ENCODE measurements at places on chromosomes 3 and 15. TPM values are rescaled to one million over a fixed set of nuclear protein-coding genes. Genes with fewer than 3 reads are reported as not detected.
A peak's percentile ranks its signal among the peaks of the same experiment; 100 is the strongest.

SLC6A1 gene
- total RNA-seq: 1.3 TPM

GRCh38 chr3:192917404-192918274, at the start of gene MB21D2:
Gene MB21D2 (minus strand): TSS chr3:192917856. CDS start chr3:192917840, 16 bp downstream.
- peak; percentile 88 for DNase-seq

ARGFX gene
- total RNA-seq: not detected

- DNase-seq: no peak
Observed at GRCh38 chr15:52783191-52783829, 6.8 kb downstream of the ONECUT1 start.

NUDT16 gene
- 18.4 TPM for total RNA-seq

- DNase-seq: no peak
Observed at GRCh38 chr3:127589600-127590281, 792 bp downstream of the TPRA1 start.

HDC gene
- total RNA-seq: not detected

GRCh38 chr15:35783203-35783602, 237.2 kb upstream of the DPH6 start:
- DNase-seq: no peak

DNA sequence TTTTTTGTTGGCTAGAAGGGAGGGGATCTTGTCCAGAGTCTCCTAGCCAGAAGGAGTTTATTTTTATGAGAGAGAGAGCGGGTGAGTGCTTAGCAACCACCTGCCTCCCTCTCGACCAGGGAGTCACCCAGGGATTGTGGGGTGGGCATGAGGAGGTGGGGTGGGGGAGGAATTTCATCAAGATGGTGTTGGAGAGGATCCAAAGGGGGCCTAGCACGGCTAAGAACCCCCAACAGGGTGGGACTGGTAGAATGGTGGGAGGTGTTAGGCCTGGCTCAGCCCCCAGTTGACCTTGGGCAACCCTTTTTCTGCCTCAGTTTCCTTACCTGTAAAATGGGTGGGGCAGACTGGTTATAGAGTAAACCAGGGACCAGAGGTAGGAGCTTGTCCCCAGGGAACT, 1.8 kb downstream of the SLC6A6 start:
- no peak for DNase-seq

All from right atrium auricular region (tissue), 2 donors.